Stimulated activated CD4-positive, alpha-beta T cell treated with anti-CD3 and anti-CD28 coated beads, Interleukin-1b, Interleukin-23, amount 100 ng/mL, for 24 hours (primary cell): ENCODE measurements at places on chromosomes 13 and 19.

DNA sequence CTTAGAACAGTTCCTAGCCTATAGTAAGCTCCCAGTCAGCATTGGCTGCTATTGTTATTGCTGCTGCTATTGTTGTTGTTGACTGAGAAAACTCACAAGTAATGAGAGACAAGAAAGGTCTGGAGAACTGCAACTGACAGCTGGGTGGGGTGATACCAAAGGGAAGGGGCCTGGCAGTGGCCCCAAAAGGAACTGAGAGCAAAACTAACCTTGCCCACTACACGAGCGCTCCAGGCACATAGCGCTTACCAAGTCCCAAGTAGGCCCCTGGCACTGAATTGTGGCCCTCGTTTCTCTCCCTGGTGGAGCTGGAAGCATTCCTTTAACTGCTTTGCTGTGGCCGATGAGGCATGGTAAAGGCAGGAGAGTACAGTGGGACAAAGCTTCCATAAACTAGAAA, 59.7 kb downstream of the KCTD12 start:
- no peak for DNase-seq

DNA sequence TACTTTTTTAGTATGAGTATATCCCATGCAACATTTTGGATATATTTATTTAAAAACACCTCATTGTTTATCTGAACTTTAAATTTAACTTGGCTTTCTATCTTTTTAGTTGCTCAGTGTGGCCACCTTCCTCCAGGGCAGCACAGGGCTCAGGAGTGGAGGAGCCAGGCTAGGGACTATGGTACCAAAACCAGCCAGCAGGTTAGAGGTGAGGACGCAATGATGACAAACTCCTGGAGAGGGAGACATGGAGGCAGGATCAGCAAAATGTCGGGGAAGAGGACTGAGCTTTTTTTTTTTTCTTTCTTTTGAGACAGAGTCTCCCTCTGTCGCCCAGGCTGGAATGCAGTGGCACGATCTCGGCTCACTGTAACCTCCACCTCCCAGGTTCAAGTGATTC, 29.6 kb upstream of the CALM3 start:
- no peak for DNase-seq

- no peak for DNase-seq
Observed at GRCh38 chr19:35144259-35144599, 1.2 kb downstream of the FXYD7 start.

GRCh38 chr13:113931841-113932459, 41.9 kb downstream of the C13orf46 start:
- DNase-seq: no peak

GRCh38 chr19:35414442-35414841, 33.6 kb upstream of the FFAR2 start:
- DNase-seq: no peak

DNA sequence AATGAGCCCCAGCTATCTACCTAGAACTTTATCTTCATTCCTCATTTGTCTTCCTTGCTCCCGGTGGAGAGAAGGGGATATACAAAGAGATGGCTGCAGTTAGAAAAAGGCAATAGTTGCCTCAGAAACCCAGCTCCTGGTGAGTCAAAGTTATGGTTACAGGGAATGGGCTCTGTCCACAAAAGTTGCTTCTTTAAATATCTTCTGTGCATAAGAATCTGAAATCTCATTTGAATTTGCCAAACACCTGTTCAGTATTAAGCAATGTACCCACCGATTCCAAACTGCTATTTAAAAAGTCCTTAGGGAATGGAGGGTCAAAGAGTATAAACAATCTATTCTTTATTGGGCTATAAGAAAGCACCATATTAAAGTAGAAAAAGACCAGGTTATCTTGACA, 48.4 kb downstream of the DCLK1 start:
- DNase-seq: no peak

GRCh38 chr13:43191546-43191945, 168.2 kb downstream of the DNAJC15 start:
- no peak for DNase-seq

DNA sequence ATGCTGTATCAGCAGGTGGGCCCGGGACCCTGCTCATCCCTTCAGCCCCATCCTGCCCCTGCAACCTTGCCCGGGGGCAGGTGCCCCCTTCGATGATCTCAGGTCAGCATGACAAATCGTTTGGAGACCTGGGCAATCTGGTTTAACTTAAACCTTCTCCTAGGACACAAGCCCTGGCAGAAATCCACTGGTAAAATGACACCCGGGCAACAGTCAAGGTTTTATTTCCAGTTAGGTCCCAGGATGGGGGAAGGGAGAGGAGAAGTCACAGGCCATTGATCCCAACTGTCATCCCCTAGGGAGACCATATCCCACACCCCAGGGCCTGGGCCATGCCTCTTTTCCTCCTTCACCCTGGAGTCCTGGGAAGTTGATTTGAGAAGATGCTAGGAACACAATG, 1.8 kb upstream of the PLIN5 start:
- DNase-seq: no peak

DNA sequence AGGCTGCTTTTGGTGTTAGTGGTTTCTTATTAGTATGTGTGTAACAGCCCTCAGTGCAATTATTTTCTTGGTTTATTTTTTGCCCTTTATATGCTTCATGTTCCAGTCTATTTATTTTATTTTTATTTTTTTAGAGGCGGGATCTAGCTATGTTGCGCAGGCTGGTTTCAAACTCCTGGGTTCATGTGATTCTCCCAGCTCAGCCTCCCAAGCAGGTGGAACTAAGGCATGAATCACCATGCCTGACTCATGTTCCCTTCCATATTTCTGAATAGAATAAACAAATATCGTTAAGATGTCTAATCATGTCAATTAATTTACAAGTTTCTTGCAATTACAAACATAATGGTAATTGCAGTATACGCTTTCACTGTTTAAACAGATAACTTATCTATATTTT, 11.7 kb downstream of the SKA3 start:
- DNase-seq: no peak

- DNase-seq: no peak
Observed at GRCh38 chr19:29247872-29248271, 34.9 kb upstream of the UQCRFS1 start.

GRCh38 chr13:48892688-48893075, 83.0 kb upstream of the FNDC3A start:
- DNase-seq: no peak

GRCh38 chr13:41409611-41410010, 47.7 kb upstream of the RGCC start:
- no peak for DNase-seq

- no peak for DNase-seq
Observed at GRCh38 chr19:3699741-3700241, 477 bp downstream of the PIP5K1C start.

DNA sequence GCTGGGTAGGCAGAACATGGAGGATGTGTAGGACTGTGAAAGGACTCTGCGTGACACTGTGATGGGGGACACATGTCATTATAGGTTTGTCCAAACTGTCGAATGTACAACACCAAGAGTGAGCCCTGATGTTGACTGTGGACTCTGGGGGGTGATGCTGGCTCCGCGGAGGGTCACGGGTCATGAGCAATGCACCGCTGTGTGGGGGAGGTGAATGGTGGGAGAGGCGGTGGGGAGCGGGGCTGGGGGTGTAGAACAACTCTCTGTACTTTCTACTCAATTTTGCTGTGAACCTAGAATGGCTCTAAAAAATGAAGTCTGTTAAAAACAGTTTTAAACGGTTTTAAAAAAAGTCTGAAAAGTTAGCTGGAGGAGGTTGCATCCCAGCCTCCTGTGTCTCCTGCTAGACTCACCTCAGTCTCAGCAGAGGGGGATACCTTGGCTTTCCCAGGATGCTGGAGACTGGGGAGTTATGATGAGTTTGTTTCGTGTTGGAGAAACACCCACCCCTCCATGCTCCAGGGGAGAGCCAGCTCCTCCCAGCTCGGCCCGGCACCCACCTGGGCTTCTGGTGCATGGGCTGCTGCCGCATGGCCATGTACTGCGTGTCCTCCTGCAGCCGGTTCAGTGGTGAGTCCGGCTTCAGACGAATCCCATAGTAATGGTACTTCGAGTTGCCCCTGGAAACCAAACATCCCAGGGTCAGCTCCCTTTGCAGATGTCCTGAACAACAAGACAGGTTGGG, 34.7 kb upstream of the RANBP3 start:
- DNase-seq: no peak

DNA sequence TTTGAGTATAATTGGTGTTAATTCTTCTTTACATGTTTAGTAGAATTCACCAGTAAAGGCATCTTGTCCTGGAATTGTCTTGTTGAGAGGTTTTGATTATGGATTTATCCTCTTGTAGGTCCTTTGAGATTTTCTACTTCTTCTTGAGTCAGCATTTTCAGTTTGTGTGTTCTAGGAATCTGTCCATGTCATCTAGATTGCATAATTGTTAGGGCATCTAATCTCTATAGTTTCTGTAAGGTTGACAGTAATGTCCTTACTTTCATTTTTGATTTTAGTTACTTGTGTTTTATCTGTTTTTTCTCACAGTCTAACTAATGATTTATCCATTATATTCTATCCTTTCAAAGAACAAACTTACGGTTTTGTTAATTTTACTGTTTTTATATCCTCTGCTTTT, 492.0 kb downstream of the FGF9 start:
- no peak for DNase-seq

- DNase-seq: no peak
Observed at GRCh38 chr19:47729468-47729798, 15.9 kb upstream of the NOP53 start.

GRCh38 chr13:44362394-44363040, 11.1 kb upstream of the SERP2 start:
- no peak for DNase-seq

DNA sequence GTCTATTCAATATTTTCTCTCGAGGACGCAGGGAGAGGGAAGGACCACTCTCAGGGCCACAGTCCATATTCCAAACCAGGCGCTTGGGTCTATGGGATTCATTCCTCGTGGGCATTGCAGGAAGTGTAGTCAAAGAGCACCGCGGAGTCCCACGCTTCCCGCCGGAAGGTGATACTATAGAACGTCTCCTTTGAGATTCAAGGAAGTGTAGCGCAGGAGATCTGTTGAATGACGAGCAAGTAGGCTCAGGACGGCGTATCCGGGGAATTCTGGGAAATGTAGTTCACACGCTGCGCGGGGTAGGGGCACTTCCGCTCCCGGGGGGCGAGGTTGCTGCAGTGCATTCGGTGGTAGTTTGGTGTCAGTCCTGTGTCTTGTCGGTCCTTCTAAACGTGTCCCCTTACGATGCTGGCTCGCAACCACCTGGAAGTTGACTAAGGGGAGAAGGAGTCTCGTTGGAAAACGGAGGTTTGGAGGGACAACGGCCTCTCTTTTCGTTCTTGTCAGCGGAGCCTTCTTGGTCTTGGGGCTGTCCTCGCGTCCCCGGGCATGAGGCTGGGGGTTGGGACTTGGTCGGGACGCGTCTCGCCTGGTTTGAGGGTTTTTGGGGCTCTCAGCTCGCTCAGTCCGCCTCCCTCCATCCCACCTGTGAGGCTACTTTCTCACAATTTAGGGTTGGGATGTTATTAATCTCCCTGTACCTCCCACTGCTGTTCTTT, at the start of gene ZNF284:
ZNF284 (plus strand) TSS at position 336 of the 719 bp plus-strand sequence. CDS start 4,231 bp downstream, outside the sequence.
- peak; percentile 75 for DNase-seq

- no peak for DNase-seq
Observed at GRCh38 chr19:51547397-51548212, 16.1 kb upstream of the SIGLEC6 start.

DNA sequence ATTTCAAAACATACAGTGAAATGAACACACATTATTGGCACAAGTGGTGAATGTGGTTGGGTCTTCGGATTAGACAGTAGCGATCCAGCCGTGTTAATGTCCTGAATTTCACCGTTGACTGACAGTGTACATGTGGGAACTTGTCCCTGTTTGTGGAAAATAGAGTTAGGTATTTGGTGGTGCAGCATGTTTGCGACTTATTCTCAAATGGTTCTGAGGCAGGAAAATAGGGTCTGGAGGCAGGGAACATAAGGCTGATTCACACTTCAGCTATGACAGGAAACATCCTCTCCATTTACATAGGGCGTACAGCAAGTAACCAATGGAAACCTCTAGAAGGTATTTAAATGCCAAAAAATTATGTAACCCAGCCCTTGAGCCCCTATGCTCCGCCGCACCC, 4.2 kb downstream of the LGALS7B start:
- no peak for DNase-seq
